ENCODE measurements at places on chromosomes 7 and 10.

- DNase-seq: no peak
These were observed 5.0 kb downstream of the PTPRE start for GRCh38 chr10:127911867-127912257.

GRCh38 chr10:112343056-112343806, 30.7 kb upstream of the ACSL5 start:
- no peak for DNase-seq

- DNase-seq: no peak
These were observed 18.7 kb upstream of the TMEM178B start for GRCh38 chr7:141055146-141055545.

GRCh38 chr10:132939957-132940790, 2.2 kb downstream of the CFAP46 start:
- DNase-seq: peak; percentile 67

- no peak for DNase-seq
These were observed 77.8 kb downstream of the GNAT3 start for GRCh38 chr7:80434047-80434446.

GRCh38 chr10:59561477-59562121, 148.1 kb downstream of the SLC16A9 start:
- DNase-seq: no peak

DNA sequence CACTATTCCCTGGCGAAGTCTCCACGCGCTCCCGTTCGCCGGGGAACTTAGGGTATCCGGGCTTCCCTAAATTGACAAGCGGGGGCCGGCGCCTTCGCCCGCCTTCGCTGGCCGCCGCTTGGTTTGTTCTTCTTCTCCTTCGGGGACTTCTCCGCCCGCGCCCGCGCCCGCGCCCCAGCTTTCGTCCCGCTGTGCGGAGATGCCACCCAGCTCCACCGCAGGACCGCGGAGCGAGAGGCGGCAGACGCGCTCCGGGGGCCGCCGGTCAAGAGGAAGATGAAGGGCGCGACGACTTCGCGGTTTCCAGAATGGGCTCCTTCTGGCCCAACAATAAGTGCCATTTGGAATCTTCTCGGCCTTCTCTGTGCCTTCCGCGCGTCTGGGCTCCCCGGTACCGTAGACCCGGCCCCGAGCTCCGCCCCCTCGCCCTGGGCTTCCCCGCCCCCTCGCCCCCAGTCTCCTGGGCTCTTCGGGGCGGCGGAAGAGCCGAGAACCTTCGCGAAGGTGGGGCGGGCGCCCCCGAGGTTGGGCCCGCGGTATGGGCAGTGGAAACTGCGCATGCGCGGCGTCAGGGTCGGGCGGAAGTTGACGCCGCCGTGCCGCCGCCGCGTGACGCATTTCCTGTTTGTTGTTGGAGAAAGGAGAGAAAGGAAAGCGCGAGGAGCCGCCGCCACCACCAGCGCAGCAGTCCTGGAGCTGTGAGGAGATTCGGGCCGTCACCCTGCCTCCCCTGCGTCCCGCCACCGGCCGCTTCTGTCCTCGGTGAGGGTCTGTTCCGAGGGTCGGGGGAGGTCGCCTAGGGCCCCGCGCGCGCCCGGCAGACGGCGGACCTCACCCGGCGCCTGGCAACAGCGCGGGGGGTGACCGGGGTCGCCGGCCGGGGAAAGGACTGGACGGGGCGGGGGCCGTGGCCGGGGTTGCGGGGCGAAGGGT, at the start of gene DNAJB6:
DNAJB6 (plus strand) TSS at position 622 of the 933 bp plus-strand sequence. CDS start 21,569 bp downstream, outside the sequence.
- peak; percentile 95 for DNase-seq

- DNase-seq: peak; percentile 73
These were observed 151.5 kb downstream of the RNF216 start for GRCh38 chr7:5629941-5630340.

DNA sequence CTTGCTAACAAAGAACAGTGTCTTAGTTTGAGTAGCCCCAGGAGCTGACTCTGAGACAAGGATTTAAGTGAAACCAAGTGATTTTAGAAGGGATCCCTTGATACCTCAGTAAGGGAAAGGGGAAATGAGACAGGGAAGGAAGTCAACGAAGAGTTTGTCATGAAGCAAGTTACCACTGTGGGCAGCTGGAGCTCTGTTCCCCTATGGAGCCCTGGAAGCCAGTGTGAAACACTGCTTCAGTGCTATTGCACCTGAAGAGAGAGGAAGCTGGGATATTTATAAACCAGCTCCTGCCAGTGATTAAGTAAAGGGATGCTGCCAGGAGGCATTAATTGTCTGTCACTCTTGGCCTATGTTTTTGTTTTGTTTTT, 58.9 kb upstream of the WAPL start:
- no peak for DNase-seq

DNA sequence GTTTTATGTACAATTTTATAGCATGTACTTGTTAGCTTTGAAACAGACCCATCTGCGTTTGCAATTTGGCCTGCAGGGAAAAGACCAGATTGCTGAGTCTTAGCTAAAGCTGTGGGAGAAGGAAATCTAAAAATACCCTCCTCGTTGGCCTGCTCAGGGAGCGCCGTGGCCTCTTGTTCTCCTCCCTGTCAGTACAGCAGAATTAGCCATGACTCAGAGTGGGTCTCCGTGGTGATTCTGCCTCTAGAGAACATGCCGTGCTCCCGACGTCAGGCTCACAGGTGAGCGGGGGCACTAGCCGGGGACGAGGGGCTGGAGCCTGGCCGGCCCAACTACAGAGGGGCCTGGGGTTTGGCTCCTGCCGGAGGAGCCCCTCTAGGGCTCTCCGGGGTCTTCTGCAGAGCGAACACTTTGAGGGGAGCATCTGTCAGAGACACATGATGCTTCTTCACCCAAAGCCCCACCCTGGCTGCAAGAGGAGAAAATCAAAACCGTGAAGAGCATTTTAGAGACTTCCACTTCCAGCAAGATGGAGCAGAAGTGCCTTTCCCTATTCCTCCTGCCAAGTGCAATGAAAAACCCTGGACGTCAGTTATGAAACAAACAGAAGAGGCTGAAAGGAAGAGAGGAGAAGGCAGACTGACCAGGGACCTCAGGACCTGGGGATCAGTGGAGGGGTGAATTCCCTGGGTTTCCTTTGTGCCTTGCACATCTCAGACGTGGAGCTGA, 98.9 kb downstream of the LHPP start:
- no peak for DNase-seq

Measured in mesendoderm (in vitro differentiated cells).